Gastrocnemius medialis (tissue), 4 donors: ENCODE measurements at places on chromosomes 6 and 20. TPM values are rescaled to one million over a fixed set of nuclear protein-coding genes. Genes with fewer than 3 reads are reported as not detected.

- no peak overlapping the region for H3K27ac ChIP-seq
- no peak for DNase-seq
- H3K36me3 ChIP-seq = no peaks in the 10 kb centered on the region
- no peaks in the 10 kb centered on the region for H3K27me3 ChIP-seq
- H3K4me3 ChIP-seq = no peak overlapping the region
These were observed 121.9 kb upstream of the CD93 start for GRCh38 chr20:23207826-23208540.

KIAA0408 gene
- total RNA-seq = 57.4 TPM

- no peaks in the 10 kb centered on the region for H3K36me3 ChIP-seq
- no peak overlapping the region for H3K27ac ChIP-seq
- H3K4me3 ChIP-seq = no peak overlapping the region
- no peak for DNase-seq
- H3K27me3 ChIP-seq = no peaks in the 10 kb centered on the region
These were observed 28.3 kb downstream of the MAS1 start for GRCh38 chr6:159919011-159919511.

GRCh38 chr6:29981211-29981812 lies 39.0 kb downstream of the HLA-A start:
- H3K36me3 ChIP-seq = no peaks in the 10 kb centered on the region
- no peaks in the 10 kb centered on the region for H3K27me3 ChIP-seq
- no peak for DNase-seq
- H3K4me1 ChIP-seq = no peaks in the 10 kb centered on the region

DNA sequence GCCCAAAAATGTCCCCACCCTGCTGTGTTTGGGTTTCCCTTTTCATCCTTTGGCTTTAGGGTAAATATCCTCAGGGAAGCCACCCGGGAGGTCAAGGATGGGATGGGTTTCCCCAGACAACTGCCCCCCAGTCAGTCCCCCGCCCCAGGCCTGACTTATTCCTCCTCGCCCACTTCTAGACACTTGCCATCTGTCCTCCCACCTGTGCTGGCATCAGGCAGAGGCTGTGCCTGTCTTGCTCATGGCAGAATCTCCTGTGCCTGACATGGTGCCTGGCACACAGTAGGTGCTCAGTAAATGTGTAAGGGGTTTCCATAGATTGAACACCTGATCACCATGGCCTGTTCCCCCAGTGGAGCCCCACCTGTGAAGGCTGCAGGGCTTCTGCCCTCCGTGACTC lies 141.8 kb downstream of the PHACTR3 start:
- no peaks in the 10 kb centered on the region for H3K4me1 ChIP-seq
- no peak for DNase-seq
- H3K27me3 ChIP-seq = peaks cover 6% of the 10 kb centered on the region
- H3K4me3 ChIP-seq = no peak overlapping the region
- no peaks in the 10 kb centered on the region for H3K36me3 ChIP-seq
- no peak overlapping the region for H3K27ac ChIP-seq
